Activated CD4-positive, alpha-beta T cell treated with anti-CD3 and anti-CD28 coated beads, Interleukin-2, Interleukin-4, amounts not matched to agents 100 ng/mL and 50 ng/mL, durations not matched to agents 16 hours and 8 hours (primary cell): ENCODE measurements at places on chromosomes 12 and 14.

DNA sequence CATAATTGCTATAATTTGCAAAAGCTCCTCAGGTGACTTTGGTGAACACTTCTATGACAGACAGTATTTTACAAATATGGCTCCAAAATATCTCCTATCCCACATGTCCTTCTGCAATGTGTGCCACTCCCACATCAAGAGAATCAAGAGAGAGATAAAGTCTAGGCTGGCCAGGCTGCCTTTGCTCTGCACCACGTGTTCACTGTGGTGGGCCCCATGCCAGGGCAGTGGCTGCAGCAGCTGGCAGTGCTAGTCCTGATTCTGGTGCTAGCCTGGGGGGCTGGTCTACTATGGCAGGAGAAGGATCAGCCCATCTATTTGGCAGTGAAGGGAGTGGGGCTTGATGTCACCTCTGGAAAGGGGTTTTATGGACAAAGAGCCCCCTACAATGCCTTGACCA is 86.3 kb downstream of the DRAM1 start:
- DNase-seq, result no peak

DNA sequence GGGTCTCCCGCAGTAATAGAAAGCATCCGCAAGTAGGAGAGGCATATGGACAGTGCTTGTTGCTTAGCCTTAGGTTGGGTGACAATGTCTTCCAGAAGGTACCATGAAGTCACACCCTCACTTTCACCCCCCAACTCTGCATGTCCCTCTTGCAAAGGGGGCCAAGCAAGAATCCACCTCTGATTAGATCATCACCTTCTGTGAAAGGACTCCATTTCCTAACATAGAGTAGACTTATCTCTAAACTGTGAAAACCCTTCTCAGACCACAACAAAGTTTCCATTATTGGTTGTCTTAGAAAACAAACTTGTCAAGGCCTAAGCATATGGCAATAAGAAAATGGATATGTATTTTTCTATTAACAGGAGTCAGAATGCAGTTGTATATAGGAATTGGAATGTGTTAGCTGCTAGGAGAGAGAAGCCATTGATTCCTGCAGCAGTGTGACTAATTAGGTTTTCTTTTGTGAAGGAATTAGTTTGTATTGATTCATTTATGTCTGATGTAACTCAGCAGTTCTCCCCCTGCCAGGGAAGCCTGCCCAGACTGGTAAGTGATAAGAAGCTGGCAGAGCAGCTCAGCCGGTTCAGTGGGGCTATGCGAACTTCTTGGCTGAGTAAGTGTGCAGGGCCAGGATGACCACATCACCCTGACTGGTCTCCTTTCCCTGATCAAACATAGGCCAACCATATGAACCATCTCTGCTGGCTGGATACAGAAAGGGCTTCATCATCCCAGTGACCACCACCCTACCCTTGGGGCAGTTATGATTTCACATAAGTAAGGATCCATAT is 107.3 kb upstream of the CCDC196 start:
- DNase-seq, result no peak

DNA sequence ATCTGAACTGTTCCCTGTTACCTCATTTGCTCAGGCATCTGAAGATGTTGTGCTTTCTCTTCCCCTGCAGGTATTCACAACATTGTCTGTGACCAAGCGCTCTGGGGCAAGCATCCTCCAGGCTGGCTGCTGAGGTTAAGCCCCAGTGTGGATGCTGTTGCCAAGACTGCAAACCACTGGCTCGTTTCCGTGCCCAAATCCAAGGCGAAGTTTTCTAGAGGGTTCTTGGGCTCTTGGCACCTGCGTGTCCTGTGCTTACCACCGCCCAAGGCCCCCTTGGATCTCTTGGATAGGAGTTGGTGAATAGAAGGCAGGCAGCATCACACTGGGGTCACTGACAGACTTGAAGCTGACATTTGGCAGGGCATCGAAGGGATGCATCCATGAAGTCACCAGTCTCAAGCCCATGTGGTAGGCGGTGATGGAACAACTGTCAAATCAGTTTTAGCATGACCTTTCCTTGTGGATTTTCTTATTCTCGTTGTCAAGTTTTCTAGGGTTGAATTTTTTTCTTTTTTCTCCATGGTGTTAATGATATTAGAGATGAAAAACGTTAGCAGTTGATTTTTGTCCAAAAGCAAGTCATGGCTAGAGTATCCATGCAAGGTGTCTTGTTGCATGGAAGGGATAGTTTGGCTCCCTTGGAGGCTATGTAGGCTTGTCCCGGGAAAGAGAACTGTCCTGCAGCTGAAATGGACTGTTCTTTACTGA is 44.9 kb downstream of the EID3 start:
- DNase-seq, result no peak

- DNase-seq, result no peak
These were observed 113.8 kb downstream of the KCNK10 start for GRCh38 chr14:88209273-88209672.

DNA sequence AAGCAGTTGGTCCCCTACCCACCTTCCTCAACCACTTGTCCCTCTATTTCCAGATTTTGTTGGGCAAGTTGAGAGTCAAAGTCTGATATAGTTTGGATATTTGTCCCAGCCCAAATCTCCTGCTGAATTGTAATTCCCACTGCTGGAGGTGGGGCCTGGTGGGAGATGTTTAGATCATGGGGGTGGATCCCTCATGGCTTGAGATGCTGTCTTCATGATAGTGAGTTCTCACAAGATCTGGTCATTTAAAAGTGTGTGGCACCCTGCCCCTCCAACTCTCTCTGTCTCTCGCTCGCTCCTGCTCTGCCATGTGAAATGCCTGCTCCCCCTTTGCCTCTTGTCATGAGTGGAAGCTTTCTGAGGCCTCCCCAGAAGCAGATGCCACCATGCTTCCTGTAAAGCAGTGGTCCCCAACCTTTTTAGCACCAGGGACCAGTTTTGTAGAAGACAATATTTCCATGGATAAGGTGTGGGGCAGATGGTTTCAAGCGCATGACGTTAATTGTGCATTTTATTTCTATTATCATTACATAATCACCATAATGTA is 37.3 kb upstream of the BCL11B start:
- DNase-seq, result no peak

GRCh38 chr14:70096866-70097265 is 91.9 kb downstream of the SLC8A3 start:
- DNase-seq, result no peak
